ENCODE measurements at places on chromosomes 2 and 18. TPM values are rescaled to one million over a fixed set of nuclear protein-coding genes. Genes with fewer than 3 reads are reported as not detected.

GRCh38 chr2:57758686-57759085 lies 287.9 kb upstream of the VRK2 start:
- no peak for ATAC-seq

Gene SCN1A
- not detected for total RNA-seq

DNA sequence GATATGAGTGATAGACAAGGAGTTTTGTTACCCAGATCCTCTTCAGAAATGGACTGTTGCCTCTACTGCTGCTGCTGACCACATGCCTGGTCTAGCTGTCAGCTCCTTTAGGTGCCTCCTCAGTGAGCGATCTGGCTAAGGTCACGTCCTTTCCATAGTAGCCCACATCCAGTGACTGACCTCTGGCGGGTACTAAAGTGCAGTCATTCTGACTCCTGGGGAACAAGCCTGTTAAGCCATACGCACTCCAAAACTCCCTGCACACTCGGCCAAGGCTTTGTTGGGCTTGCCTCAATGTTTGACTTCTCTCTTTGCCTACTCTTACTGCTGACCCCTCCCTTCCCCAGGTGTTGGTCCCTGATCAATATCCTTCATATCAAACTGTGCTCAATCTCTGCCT lies 685.2 kb downstream of the IRS1 start:
- ATAC-seq = no peak

DNA sequence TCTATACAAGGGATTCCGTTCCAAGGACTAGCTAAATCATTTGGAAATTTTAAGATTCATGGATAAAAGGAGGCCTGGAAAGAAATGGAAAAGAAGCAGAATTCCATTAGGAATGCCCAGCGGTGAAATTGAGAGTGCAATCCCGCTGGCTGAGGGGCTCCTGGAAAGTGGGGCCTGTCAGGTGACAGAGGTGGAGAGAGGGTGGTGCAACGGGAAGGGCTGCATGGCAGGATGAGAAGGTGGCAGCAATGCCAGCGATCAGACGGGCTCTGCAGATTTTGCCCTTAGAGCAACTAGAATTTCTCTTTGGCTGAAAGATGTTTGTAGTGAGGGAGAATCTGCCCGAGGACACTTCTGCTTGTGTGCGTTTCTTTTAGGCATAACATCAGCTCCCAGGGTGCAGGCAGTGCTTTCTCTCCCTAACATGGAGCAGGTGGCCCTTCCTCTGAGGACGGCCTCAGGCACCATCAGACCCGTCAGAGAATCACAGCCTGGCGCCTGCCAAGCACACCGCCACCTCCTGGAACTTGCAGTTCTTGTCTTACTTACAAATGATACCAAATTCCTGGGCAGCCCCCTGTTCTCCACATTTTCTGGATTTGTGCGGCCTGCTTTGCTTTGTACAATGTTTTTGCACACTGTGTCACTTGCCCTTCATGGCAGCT lies 261.6 kb downstream of the NDUFA10 start:
- no peak for ATAC-seq

DNA sequence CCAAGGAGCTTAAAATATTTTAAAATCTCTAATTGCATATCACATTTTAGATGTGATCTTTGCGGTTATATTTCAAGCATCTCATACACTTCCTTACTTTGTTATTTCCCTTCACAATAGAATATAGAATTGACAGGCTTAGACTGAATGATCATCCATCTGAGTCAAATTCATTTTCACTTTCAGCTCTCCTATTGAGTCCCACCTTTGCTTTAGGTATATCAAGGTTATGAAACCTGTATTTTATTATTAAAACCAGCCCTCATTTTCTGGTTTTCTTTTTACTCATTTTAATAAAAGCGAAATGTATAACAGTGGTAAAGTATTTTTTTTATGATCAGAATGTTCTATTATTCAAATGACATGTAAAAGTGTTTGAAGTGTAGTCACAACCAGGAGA lies 162.9 kb upstream of the KYNU start:
- ATAC-seq = no peak

GRCh38 chr2:226847090-226847489 lies 11.2 kb downstream of the RHBDD1 start:
- no peak for ATAC-seq

Measured in esophagus mucosa (tissue), 1 donor.